ENCODE measurements at places on chromosomes 16 and 17. TPM values are rescaled to one million over a fixed set of nuclear protein-coding genes. Genes with fewer than 3 reads are reported as not detected.

DNA sequence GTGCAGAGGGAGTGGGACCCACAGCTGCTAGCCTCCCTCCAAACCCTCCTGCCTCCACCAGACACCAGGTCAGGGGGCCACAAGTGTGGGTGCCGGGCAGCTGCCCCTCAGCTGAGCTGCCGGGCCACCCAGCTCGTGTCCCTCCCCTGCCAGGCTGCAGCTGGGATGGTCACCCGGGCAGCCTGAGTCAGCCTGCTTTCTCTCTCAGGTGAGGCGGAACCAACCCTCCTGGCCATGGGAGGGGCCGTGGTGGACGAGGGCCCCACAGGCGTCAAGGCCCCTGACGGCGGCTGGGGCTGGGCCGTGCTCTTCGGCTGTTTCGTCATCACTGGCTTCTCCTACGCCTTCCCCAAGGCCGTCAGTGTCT lies 6.9 kb downstream of the SLC16A3 start:
- peak overlapping the region; percentile 30 for H3K27ac ChIP-seq
- no peak overlapping the region for H3K4me3 ChIP-seq
- peak; percentile 82 for DNase-seq
- peaks cover 42% of the 10 kb centered on the region for H3K36me3 ChIP-seq

DNA sequence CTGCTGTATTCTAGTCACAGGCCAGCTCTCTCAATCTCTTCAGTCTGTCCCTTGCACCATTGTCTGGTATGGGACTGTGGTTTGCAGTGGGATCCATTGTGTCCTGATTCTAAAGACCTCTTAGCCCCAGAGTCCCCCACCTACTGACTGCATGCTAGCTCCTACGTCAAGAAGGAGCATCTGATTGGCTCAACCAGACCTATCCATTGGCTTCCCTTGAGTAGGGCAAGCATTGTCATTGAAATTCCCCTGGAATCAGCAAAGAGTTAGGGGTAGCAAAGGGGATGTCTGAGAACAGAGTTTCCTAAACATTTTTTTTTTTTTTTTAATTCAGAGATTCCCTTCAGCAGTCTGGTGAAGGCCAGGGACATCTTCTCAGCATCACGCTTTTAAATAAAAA lies 175.3 kb upstream of the MPHOSPH6 start:
- no peak overlapping the region for H3K27ac ChIP-seq
- H3K4me1 ChIP-seq, result no peaks in the 10 kb centered on the region
- no peak for DNase-seq
- no peaks in the 10 kb centered on the region for H3K27me3 ChIP-seq
- H3K4me3 ChIP-seq, result no peak overlapping the region

AIPL1 gene
- not detected for total RNA-seq

- H3K27ac ChIP-seq, result no peak overlapping the region
- H3K4me1 ChIP-seq, result no peaks in the 10 kb centered on the region
- DNase-seq, result no peak
- no peaks in the 10 kb centered on the region for H3K36me3 ChIP-seq
Observed at GRCh38 chr16:61820398-61820797, 215.8 kb downstream of the CDH8 start.

DNA sequence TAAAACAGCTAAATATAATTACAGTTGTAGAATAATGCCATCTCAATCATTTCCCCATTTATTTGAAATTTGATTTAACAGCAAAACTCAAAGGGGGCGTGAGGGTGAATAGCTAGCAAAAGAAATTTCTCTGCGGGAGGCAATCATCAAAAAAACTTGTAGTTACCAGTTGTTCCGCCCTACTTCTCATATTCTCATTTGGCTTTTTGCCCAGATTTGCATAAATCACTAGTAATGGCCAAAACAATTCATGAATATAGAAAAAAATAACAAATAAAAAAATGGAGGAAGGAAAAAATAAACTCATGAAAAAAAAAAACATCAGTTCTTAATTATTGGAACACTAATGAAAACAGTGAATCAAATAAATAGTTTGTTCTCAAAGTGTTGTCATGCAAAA lies 722.6 kb upstream of the KIF2B start:
- H3K27ac ChIP-seq, result no peak overlapping the region
- no peaks in the 10 kb centered on the region for H3K4me1 ChIP-seq
- DNase-seq, result no peak
- H3K4me3 ChIP-seq, result no peak overlapping the region

CA5A gene
- not detected for total RNA-seq

- H3K27ac ChIP-seq, result no peak overlapping the region
- no peaks in the 10 kb centered on the region for H3K27me3 ChIP-seq
- no peaks in the 10 kb centered on the region for H3K36me3 ChIP-seq
- H3K4me3 ChIP-seq, result no peak overlapping the region
- peaks cover 7% of the 10 kb centered on the region for H3K4me1 ChIP-seq
Observed at GRCh38 chr16:10242097-10242496, 59.9 kb upstream of the GRIN2A start.

DNA sequence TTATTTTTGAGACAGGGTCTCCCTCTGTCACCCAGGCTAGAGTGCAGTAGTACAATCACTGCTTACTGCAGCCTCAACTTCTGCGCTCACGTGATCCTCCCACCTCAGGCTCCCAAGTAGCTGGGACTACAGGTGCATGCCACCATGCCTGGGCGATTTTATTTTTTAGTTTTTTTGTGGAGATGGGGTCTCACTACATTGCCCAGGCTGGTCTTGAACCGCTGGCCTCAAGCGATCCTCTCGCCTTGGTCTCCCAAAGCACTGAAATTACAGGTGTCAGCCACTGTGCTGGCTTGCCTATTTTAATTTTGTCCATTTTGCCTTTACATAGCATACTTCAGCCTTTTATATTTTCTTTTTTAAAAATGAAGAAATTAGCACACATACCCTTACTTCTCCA lies 51.2 kb downstream of the TTC19 start:
- H3K27me3 ChIP-seq, result no peaks in the 10 kb centered on the region
- peaks cover 45% of the 10 kb centered on the region for H3K36me3 ChIP-seq
- H3K4me3 ChIP-seq, result no peak overlapping the region
- H3K27ac ChIP-seq, result no peak overlapping the region
- DNase-seq, result no peak
- peaks cover 6% of the 10 kb centered on the region for H3K4me1 ChIP-seq

DNA sequence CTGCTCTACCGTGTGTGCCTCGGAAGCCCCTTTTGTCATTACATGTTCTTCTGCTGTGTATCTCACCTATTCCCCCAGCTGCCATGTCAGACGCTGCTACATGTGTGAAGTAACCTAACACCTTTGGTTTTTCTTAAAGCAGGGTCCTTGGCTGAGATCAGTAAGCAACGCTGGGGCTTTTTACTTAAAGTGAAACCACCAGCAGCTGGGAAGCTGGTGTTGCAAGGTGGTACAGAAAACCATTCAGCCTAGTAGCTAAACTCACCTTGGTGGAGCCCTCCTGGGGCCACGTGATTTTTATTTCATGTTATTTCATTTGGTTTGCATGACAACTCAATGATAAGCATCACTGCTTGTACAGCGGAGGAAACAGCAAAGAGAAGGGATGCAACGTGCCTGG lies 62.6 kb downstream of the PLCG2 start:
- H3K4me3 ChIP-seq, result no peak overlapping the region
- no peaks in the 10 kb centered on the region for H3K4me1 ChIP-seq
- no peaks in the 10 kb centered on the region for H3K36me3 ChIP-seq
- peak overlapping the region; percentile 30 for H3K27ac ChIP-seq

ZNF750 gene
- total RNA-seq, result not detected

WFIKKN1 gene
- 0.92 TPM for total RNA-seq

DNA sequence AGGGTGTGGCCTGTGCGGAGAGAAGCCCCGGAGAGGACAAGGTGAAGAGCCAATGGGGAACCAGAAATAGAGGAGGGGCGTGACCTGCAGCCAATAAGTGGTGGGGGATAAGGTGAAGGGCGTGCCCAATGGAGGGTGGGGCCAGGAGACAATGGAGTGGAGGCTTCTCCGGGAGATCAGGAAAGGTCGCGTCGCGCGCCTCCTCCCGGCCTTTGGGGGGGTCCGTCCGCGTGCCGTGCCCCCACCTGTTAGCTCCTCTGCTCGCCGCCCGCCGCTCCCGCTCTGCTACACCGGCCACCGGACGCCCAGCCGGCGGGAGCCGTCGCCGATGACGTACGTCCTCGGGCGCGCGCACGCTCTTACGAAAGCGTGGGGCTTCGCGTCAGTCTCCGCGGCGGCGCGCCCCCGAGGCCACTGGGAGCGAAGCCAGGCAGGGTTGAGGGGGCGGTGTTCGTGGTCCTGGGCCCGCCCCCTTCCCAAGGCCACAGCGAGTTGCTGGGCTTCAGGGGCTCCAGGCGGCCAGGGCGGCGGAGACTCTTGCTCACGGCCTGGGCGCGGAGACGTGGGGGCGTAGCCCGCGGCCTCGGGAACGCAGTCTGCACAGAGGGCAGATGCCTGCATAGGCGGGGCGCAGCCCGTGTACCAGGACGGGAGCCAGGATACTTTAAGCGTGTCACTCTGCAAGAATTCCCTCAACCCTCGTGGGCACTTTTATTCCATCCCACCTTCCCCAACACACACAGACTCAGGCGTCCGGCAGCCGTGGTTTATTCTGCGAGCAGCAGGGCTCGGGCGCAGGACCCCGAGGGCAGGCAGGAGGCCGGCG lies at the start of gene MATCAP1:
MATCAP1 (minus strand) TSS at position 337 of the 826 bp plus-strand sequence. CDS start 3,353 bp downstream, outside the sequence.
- DNase-seq, result peak; percentile 94
- H3K4me3 ChIP-seq, result peak within 1 kb of the TSS; percentile 64

NHLRC4 gene
- 0.89 TPM for total RNA-seq

DNA sequence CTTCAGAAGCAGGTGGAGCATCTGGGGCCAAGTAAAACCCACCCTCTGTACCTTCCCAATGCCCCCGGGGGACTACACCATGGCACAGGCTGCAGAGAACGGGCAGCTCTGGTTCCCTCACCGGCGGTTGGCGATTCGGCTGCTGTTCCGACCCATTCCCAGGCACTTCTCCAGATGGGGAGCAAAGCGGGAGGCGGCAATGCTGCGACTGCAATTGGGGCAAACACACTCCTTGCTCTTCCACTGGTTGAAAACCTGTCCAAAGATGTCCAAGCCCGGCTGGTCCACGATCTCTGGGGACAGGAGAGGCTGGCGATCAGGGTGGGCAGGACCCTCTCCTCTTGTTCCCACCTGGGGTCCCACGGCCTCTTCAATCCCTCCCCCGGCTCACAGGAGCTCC lies 2.6 kb downstream of the ATXN7L3 start:
- H3K36me3 ChIP-seq, result peaks cover 55% of the 10 kb centered on the region
- peaks cover 46% of the 10 kb centered on the region for H3K4me1 ChIP-seq
- H3K27ac ChIP-seq, result no peak overlapping the region
- H3K27me3 ChIP-seq, result no peaks in the 10 kb centered on the region
- H3K4me3 ChIP-seq, result no peak overlapping the region
- DNase-seq, result no peak

DNA sequence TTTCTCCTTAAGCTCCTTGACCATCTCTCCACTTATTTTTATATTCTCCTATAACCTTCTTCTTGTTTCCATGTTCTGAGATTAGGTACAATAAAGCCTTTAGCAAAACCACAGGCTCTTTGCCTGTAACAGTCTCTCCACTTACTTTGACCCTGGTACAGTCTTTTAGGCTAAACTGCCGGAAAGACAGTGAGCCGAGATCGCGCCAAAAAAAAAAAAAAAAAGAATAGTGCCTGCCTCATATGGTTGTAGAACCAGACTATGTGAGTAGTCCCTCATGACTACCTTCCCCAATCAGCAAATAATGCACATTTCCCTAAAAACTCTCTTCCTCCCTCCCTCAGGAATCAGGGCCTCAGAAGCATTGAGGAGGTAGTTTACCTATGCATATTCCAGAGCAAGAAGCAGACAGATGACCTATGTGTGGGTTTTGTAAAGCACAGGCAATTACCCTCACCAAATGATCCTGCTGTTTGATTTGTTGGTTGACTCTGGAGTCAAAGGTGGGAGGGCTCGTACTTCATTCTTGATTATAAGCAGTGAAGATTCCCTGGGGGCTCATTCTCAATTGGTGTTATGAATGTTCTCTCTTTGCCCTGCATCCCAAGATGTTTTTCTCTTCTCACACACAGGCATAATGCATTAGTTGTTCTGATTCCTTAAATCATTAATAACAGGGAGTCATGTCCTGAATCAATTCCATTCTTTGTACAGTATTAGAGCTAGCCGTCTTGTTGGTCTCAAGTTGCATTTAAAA lies 8.9 kb upstream of the NME1 start:
- DNase-seq, result no peak
- no peaks in the 10 kb centered on the region for H3K36me3 ChIP-seq
- no peaks in the 10 kb centered on the region for H3K27me3 ChIP-seq
- no peak overlapping the region for H3K27ac ChIP-seq
